ENCODE measurements at places on chromosomes 16 and 17.

GRCh38 chr16:3922241-3922640 lies 41.7 kb upstream of the CREBBP start:
- DNase-seq, result no peak

GRCh38 chr17:35807371-35808144 lies 1.7 kb upstream of the TAF15 start:
- DNase-seq, result no peak

DNA sequence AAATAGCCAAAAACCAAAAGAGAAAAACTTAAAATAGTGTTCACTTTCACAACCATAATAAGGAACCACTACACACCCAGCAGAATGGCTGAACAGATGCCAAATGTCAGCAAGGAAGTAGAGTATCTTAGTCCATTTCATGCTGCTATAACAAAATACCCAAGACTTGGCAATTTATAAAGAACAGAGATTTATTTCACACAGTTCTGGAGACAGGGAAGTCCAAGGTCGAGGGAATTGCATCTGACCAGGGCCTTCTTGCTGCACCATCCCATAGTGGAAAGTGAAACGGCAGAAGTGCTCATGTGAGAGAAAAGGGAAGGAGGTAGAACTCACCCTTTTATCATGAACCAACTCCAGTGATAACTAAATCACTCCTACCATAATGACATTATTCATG lies 33.8 kb upstream of the CCL22 start:
- no peak for DNase-seq

DNA sequence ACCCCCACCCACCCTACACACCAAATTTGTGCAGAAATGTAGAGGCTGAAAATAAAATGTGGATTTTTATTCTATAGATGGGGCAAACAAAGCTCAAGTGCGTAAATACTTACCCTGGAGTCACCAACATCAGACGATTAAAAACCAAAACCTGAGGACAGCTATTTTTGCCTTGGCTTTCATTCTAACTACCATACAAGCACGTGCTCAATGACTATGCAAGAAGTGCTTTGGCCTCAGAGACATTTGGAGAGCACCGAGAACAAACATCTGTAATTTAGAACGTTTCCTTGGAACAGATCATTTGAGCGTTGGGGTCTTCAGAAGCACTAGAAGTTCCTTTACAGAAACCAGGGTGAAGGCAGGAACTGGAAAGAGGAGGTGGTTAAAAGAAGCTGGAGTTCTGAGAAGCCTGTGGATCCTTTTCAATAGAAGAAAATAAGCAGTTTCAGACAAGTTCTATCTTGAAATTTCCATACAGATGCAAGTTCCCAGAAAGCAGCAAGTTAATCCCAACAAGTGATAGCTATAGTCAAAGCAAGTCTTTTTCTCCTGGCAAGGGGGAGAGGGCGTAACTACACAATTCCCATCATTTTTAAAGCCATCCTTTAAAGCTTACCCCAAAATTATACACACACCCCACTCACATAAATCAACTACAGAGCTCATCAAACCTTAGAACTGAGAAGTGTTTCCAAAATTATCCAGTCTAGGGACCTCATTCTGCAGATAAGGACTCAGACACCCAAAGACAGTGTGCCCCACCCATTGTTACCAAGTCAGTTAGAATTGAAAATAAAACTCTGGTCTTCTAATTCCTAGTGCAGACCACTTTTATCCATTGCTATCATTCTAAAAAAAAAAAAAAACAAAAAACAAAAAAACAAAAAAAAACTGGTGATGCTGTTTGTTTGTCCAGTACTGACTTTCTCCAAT lies 29.6 kb upstream of the CDRT4 start:
- DNase-seq, result no peak

- no peak for DNase-seq
Measured at GRCh38 chr17:55350825-55351205, 70.8 kb downstream of the MMD start.

DNA sequence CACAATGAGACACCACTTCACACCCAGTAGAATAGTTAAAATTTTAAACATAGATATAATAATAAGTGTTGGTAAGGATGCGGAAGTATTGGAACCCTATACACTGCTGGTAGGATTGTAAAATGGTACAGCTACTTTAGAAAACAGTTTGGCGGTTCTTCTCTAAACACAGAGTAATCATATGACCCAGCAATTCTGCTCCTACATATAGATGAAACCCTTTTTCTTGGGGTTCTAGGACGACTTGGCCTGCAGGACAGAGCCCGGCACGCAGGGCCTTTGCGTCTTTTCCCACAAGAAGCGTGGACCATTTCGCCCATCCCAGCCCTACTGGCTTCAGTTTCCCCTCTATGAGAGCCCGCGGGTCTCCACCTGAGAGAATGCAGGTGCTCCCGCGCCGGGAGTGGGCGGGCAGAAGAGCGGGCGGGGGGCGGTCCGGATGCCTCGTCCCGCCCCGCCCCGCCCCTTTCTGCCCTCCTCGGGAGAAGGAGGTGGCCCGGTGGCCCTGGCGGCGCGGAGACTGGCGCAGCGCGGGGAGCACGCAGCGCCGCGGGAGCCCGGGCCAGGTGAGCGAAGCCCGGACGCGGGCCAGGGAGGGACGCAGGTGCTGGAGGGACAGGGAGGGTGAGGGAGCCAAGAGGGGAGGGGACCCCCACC lies at the start of gene SDR42E2:
SDR42E2 (plus strand) TSS at position 508 of the 657 bp plus-strand sequence. CDS start 3,077 bp downstream, outside the sequence.
- DNase-seq, result peak; percentile 29

GRCh38 chr17:68460146-68460545 lies 2.9 kb upstream of the WIPI1 start:
- DNase-seq, result no peak

- DNase-seq, result peak; percentile 79
Measured at GRCh38 chr16:67155295-67156142, 4.2 kb downstream of the TRADD start.

GRCh38 chr16:21274172-21274726 lies 3.8 kb downstream of the CRYM start:
- no peak for DNase-seq

GRCh38 chr17:72613806-72614292 lies 478.6 kb downstream of the SLC39A11 start:
- no peak for DNase-seq

GRCh38 chr16:17205279-17206211 lies 265.2 kb downstream of the XYLT1 start:
- DNase-seq, result no peak

- no peak for DNase-seq
Measured at GRCh38 chr16:24023621-24024020, 187.8 kb downstream of the PRKCB start.

- no peak for DNase-seq
Measured at GRCh38 chr16:67230809-67231660, 4.1 kb downstream of the TMEM208 start.

- no peak for DNase-seq
Measured at GRCh38 chr16:84722068-84722467, 22.3 kb downstream of the USP10 start.

DNA sequence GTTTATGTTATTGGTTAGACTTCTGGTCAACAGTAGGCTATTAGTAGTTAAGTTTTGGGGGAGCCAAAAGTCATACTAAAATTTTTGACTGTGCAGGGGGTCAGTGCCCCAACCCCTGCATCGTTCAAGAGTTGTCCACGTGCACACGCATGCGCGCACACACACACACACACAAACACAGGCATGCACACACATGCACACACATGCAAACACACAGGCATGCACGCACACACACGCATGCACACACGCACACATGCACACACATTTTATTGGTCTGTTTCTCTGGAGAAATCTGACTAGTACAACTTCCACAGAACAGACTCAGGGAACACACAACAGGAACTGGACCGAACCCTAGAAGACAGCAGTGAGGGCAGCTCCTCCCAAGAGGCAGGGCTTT lies 24.4 kb upstream of the USP10 start:
- DNase-seq, result no peak

DNA sequence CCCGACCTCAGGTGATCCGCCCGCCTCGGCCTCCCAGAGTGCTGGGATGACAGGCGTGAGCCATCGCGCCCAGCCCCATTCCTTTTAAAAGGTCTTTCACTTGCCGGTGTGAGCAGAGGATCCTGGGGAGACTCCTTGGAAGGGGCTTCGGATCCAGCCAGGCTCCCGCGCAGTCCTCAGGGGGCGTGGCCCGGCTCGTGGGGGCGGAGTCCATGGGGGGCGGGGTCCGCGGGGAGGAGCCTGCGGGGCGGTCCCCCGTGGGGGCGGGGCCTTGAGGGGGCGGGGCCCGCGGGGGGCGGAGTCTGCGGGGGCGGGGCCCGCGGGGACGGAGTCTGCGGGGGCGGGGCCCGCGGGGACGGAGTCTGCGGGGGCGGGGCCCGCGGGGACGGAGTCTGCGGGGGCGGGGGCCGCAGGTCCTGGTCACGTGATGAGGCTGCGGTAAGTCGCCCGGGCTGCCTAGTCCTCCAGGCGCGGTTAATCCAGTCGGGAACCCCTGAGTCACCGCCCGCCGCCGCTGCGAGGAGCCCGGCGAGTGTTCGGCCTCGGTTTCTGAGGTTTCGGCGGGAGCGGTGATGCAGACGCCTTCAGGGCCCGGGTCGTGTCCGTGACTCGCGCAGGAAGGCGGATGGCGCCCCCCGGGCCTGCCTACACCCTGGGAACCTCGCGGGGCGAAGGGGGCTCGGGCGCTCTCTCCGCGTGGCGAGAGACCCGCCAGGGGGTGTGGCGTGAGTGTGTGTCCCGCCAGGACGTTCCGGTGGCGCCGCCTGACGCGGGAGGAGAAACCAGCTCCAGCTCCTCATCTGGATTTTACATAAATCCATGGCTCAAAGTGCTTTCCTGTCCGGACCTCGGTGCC lies 23.6 kb upstream of the ABR start:
- peak; percentile 41 for DNase-seq

- no peak for DNase-seq
Measured at GRCh38 chr17:5297245-5297644, 15.2 kb downstream of the RABEP1 start.

DNA sequence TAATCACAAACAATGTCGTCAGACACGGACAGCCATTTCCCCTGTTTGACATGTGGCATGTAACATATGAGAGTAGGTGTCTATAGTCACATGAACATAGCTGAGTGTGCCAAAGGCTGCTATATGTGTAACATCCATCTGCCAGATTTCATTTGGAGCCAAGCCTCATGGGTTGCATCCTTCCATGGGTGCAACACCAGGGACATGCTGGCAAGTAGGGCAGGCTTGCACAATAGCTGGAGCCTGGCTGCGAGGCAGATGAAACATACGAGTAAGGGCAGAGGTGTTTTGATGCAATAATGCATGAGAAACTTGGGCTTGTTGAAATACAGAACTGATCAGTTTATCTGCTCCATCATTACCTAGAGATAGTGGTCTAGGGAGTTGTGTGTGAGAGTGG lies 9.0 kb upstream of the ZNF689 start:
- no peak for DNase-seq

- DNase-seq, result no peak
Measured at GRCh38 chr17:74584292-74585060, 7.6 kb downstream of the CD300LD start.

DNA sequence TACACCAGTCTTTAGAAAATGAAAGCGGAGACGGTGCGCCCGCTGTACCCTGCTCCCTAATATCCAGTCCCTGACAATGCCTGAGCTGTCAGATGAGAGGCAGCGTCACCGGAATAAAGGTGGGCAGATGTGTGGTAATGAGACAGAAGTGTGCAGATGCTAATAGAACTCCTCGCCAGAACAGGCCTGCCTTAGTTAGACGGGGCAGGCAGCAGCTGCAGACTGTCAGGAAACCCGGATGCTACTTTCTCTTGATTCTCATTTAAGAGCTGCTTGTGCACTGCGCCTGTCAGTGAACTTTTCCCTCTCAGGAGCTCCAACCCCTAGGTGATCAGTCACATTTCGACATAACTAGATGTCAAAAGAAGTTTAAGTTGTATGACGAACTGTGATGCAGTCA lies 221.8 kb upstream of the IRX3 start:
- DNase-seq, result no peak

- no peak for DNase-seq
Measured at GRCh38 chr16:23092072-23092800, 57.0 kb downstream of the USP31 start.

DNA sequence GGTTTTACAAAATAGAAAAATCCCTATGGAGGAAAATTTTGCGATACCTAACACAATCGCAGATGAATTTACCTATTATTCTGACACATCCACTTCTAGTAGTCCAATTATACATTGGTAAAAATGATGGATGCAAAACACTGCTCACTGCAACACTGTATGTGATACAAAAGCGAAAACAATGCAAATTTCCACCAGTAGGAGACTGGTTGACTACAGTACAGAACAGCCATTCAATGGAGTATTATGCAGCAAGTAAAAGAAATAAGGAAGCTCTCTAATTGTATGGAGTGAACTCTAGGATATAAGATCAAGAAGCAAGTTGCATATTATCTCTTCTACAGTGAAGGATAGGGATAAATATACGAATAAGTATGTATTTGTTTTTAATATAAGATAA lies 48.5 kb downstream of the SETD6 start:
- no peak for DNase-seq

- peak; percentile 31 for DNase-seq
Measured at GRCh38 chr16:727291-727977, 528 bp downstream of the HAGHL start.

DNA sequence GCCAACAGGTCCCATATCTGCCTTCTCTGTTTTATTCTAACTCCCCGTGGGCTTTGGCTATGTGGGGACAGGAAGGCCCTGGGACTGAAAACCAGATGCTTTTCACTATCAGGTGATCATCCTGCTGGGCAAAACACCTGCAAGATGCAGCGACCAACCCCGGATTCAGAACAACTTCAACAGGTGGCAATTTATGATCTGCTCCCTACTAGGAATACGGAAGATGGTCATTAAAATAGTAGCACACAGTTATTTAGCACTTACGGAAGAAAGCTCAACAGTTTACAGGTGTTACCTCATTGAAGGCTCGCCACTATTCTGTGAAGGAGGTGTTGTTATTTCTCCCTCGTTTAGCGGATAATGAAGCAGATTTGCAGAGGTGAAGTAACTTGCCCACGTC lies 7.8 kb upstream of the SLC5A11 start:
- no peak for DNase-seq

GRCh38 chr17:42629411-42630009 lies 20.0 kb downstream of the TUBG1 start:
- no peak for DNase-seq

GRCh38 chr17:66548659-66549310 lies 246.4 kb downstream of the PRKCA start:
- DNase-seq, result no peak

DNA sequence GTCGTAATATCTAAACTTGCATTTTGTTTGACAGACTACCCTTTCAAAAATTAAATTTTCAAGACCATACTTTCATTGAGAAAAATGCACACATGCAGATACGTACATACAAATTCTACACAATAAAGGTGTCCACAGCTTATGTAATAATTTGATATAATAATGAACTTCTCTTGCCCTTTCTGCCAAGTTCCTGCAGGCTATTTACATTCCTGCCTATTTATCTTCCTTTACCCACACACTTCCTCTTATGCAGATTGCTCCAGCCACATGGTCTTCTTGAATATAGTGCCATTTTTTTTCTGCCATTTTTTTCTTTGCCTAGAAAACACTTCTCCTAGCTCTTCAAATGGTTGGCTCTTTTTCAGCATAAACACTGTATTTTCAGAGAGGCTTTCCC lies 826.9 kb upstream of the CDH8 start:
- DNase-seq, result no peak

- no peak for DNase-seq
Measured at GRCh38 chr16:66064801-66065530, 301.5 kb upstream of the CDH5 start.

- no peak for DNase-seq
Measured at GRCh38 chr17:69246726-69247375, 18.2 kb upstream of the ABCA10 start.

All from activated CD4-positive, alpha-beta T cell treated with anti-CD3 and anti-CD28 coated beads, Interleukin-2, amount 10 ng/mL, durations not matched to agents 7 days and 5 days (primary cell).